ENCODE measurements at places on chromosomes 2 and 18.

- DNase-seq, result no peak
Observed at GRCh38 chr2:54212456-54212855, 43.6 kb downstream of the TSPYL6 start.

DNA sequence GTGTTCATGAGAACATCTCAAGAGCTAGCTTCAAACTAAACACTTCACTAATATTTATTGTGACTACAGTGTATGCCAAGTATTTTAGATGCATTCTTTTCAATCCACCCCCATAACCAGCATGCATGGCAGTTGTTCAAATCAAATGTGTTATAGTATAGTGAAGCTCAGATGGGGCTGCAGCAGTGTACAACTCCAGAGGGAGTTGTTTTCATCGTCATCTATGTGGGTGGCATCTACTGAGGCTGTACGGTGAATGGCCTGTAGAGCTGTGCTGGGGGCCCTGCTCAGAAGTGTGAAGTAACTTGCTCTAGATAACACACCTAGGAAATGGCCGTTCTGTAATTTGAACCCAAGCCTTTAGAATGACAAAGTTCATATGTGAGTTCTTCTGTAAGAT, 71.8 kb upstream of the LRATD1 start:
- DNase-seq, result no peak

DNA sequence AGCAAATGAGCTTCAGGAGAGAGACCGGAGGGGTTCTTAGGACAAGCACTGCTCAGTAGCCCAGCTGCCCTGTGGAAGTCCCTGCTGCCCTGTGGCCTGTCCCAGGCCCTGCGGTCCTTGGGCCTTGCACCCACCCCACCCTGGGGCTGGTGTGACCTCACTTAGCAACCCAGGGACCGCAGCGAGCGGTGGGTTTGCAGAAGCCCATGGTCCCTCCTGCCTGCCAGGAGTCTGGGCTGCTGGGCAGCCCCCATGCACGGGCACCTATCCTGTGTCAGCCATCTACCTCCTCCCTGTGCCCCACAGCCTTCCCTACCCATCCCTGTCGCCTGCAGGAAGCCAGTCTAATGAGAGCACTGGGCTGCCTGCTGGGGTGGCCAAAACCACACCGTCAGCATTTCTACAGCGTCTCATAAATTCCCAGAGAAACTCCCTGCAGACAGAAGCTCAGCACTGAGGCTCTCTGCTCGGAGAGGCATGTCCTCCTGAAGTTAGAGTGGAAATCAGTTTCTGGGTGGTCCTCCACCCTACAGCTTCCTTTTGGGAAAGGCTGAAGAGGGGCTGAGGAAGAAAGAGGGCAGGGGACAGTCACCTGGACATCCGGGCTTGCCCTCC, 231.1 kb upstream of the HS6ST1 start:
- DNase-seq, result no peak

DNA sequence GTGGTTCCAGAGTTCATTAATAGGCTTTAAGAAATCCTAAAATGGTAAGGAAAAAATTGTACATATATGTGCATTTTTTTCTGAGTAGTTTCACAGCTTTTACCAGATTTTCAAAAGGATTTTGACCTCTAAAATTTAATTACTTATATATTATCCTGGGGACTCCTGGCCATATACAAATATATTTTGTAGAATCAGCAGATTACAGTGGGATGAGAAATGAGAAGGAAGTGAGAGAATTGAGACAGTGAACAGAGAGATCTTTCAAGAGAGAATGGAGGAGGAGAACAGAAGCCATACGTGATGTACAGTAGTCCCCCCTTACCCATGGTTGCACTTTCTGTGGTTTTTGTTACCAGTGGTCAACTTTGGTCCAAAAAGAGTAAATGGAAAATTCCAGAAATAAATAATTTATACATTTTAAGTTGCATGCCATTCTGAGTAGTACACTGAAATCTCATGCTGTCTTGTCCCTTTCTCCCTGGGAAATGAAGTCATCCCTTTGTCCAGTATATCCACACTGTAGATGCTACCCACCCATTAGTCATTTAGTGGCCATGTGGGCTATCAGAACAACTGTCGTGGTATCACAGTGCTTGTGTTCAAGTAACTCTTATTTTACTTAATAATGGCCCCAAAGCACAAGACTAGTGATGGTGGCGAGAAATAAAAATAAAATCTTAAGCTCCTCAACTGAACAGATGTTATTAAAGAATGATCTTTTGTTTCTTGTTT, 130.4 kb upstream of the MYO3B start:
- DNase-seq, result no peak

- DNase-seq, result no peak
Observed at GRCh38 chr2:9110346-9110884, 96.2 kb upstream of the ASAP2 start.

DNA sequence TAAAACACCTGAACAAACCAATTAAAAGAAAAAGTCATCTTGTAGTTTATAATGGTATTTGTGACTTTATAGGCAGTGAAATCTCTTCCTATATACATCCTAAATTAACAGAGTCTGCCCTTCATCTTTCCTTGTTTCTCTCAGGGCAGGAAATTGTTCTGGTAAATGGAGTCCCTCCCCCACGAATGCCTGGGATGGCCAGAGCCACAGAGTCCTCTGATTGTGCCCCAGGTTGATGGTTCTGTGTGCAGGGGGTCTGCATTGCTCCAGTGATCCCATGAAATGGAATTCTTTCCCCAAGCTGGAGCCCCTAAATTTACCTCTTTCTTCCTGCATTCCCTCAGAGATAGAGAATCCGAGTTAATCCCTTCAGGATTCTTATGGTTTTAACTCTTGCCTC, 155.5 kb downstream of the MTX2 start:
- DNase-seq, result no peak

DNA sequence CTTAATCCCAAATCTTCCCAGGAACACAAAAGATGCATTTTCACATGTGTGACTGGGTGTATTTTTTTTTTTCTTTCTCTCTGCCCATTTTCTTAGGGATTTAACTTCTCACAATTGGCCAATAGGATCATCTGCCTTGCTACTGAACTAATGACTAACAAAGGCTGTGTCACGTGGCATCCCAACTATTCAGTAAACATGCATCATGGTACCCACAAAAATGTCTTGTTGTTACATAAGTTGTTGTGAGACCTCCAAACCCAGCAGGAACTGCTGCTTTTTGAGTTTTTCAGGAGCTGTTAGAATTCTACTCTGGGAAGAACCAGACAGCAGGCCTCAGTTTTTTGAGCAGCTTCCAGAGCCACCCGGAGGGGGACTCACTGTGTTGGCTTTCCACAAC, 31.9 kb downstream of the GAD1 start:
- DNase-seq, result no peak

- no peak for DNase-seq
Observed at GRCh38 chr2:195470622-195471021, 186.4 kb upstream of the SLC39A10 start.

- no peak for DNase-seq
Observed at GRCh38 chr18:48582946-48583345, 44.1 kb downstream of the CTIF start.

DNA sequence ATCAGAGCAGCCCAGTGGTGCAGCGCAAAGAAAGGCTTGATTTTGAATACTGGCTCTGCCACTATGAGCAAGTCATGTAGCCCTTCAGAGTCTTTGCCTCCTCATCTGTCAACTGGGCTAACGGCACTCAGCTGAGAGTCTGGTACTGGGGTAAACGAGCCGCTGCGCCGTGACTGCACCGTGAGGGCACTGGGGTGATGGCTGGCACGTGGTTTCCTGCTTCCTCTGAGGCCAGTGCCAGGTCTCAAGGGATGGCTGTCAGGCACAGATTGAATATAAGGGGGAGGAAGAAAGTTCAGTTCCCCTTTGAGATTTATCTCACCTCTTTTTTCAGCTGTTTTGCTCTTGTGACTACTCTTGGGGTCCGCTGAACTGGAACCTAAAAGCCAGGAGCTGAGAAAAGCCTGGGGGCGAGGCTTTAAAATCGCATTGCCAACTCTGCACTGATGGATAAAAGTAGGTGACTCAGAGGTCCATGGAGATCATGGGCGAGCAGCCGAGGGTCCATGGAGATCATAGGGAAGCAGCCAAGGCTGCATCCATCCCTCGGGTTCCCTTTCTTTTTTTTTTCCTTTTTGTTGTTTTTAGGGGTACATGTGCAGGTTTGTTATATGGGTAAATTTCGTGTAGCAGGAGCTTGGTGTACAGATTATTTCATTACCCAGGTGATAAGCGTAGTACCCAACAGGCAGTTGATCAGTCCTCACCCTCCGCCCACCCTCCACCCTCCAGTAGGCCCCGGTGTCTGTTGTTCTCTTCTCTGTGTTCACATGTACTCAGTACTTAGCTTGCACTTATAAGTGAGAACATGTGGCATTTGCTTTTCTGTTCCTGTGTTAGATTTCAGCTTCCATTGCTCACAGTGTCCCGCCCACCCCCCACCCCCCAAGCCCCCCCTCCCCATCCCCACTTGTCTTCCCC, 114.3 kb downstream of the SPP2 start:
- peak; percentile 7 for DNase-seq

DNA sequence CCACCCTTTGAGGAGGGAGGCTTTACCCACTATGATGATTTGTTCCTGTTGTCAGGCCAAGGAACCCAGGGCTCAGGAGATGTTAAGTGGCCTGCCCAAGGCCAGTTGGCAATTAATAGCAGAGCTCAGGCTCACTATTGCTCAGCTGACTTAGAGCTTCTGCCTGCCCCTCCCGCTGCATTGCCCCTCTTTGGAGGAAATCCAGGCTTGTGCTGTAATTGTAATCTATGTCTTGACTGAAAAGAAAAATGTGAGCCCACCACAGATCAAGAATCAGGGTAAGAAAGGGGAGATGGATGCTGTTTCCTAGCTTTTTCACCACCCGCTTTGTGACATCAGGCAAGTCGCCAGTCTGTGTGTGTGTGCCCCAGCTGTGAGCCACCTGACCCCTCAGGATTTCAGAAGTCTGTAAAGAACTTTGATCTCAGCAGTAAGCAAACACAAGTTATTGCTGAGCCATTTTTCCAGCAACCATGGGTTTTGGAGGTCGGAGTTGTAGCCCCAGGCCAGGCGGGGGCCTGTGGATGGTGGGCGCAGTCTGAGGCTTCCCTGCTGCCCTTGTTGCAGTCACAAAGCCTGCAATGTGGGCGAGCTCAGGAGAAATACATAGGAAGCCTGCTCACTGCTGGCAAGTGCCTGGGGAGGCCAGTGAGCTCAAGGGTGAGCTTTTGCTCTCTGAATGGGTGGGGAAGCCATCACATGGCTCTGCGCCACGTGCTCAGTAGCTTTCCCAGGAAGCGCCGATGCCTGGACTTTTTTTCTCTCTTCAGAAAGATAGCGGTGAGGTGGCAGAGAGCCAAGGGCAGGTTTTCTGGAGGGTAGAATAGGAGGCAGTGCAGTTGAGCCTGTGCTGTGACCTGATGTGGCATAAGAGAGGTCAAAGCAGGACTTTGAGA, 6.1 kb downstream of the CABLES1 start:
- no peak for DNase-seq

DNA sequence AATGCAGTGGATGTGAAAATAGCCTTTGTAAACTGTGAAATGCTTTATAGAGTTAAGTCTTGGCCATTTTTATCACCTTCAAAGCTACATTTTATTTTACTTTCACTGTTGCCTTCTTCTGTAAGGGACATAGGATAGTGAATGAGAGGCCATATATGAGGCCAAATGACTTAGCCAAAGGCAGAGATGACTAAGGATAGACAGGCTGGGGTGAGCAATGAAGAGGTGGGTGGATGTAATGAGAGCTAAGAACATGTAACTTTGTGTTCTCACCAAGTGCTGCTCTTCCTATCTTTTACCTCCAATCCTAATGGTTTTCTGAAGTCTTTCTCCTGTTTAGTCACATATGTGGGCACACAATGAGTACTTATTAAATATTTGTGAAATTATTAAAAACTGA, 101.9 kb downstream of the MBD5 start:
- DNase-seq, result no peak

- DNase-seq, result no peak
Observed at GRCh38 chr18:67428158-67428557, 88.4 kb downstream of the DSEL start.

DNA sequence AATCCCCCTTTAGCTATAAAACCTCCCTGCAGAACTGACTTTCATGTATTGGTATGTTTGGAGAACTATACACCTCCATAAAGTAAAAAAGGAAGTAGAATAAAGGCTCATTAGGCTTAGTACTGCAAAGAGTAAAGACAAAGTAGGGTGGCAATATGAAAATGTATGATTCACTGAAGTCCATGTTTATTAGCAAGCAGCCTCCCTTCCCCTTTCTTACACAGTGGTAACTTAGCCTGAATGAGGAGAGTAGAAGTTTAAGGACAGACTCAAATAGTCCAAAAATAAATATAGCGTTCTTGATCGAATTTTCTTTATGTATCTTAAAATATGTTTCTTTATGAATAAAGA, 1.5 kb downstream of the ZNF804A start:
- no peak for DNase-seq

DNA sequence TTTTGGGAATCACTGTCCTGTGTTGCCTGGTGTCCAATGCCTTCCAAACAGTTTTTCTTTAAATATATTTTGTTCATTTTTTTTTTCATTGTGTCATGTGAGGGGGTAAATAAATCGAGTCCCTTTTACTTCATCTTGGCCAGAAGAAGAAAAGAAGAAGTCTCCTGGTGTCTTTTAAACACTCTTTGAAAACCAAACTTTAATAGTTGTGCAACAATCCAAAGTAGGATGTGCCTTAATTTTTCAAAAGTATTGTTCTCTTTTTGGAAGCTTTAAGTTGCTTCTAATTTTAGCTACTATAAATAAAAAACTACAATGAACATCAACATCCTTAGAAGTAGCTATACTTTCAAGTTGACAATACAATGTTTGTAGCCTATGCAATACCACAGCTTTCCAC, 154.9 kb downstream of the ATAD2B start:
- no peak for DNase-seq

GRCh38 chr2:221125691-221126090, 446.4 kb downstream of the EPHA4 start:
- DNase-seq, result no peak

GRCh38 chr2:19949071-19949470, 40.8 kb downstream of the WDR35 start:
- DNase-seq, result no peak

DNA sequence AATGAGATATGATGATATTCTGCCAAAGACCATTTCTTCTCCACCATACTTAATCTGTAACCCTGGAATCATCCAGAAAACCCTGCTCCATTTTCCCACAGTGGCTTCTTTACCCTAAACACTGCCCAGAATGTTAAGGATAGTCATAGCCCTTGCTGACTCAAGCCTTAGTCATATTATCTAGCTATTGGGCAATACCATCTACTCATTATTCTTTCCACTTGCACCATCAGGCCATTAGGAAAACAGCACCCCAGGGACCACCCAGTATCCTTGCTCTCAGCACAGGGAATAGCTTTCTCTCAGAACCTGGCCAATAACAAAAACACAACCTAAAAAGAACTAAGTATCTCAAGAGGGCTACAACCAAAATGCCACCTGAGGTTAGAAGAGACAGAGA, 445.7 kb upstream of the SLC14A2 start:
- no peak for DNase-seq

DNA sequence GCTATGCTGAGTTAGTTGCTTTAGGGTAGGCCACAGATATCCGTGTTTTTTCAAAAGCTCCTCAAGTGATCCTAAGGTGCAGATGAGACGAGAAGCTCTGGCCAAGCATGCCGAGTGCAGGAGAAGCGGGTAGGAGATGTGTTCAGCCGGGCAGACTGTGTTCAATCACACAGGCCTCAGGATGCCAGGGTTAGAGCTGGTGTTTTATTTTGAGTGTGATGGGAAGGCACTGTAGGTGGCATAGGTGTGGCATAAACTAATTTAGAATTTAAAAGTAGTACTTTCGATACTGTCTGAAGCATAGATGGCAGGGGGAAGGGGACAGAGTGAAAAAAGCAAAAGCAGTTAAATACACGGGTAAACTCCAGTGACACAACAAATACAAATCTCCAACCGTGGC, 30.9 kb downstream of the DPP4 start:
- DNase-seq, result no peak

- DNase-seq, result no peak
Observed at GRCh38 chr2:26556309-26557243, 78.7 kb upstream of the OTOF start.

Measured in stimulated activated CD4-positive, alpha-beta T cell treated with anti-CD3 and anti-CD28 coated beads, Interleukin-15, amount 100 ng/mL, for 48 hours (primary cell).